Activated gamma-delta T cell treated with Interleukin-2 at 50 U/mL for 16 hours (primary cell): ENCODE measurements at places on chromosomes 1 and 21.

DNA sequence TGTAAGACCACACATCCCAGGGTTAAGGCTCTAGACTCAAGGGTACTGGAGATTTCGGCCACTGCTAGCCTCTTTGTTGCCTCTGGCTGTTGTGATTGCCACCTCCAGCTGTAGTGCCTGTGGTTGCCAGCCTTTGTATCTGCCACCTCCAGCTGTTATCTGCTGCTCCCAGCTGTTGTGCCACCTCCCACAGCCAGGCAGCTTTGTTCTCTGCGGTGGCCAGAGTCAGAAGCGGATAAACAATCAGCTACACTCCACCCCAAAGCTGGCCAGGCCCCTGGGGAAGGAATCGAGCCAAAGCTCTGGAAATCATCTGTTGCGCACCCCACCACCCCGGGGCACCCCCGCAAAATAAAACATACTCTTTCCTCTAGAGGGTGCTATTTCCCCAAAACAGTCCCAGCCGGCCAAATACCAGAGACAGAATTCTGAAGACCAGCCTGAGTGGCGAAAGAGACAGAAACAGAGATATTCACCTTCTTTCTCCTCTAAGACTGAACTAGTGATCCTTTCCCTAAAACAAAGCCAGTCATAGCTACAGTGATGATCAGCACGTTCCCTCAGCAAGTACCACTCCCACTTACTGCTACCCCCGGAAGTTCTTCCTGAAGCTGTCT is 14.8 kb upstream of the PIGM start:
- peak; percentile 32 for DNase-seq

GRCh38 chr1:40092706-40093639 is 4.1 kb downstream of the PPT1 start:
- DNase-seq, result no peak

- peak; percentile 43 for DNase-seq
Observed at GRCh38 chr1:22104865-22105437, 37.9 kb downstream of the WNT4 start.

- no peak for DNase-seq
Observed at GRCh38 chr1:237211031-237211430, 169.0 kb downstream of the RYR2 start.

DNA sequence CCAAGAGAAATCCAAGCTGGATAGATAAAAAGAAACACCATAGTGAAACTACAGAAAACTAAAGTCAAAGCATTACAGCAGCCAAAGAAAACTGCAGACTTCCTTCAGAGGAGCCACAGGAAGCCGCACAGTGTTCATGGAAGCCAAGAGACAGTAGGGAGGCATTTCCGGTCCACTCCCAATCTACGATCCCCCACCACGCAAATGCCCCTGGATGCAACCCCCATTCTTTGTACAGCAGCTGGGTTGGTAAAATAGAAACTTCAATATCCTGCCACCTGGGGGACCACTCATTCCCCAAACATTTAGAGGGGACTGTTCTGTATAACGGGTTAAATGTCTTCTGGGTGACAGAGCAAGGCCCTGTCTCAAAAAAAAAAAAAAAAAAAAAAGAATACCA is 43.9 kb upstream of the TSPEAR start:
- no peak for DNase-seq

DNA sequence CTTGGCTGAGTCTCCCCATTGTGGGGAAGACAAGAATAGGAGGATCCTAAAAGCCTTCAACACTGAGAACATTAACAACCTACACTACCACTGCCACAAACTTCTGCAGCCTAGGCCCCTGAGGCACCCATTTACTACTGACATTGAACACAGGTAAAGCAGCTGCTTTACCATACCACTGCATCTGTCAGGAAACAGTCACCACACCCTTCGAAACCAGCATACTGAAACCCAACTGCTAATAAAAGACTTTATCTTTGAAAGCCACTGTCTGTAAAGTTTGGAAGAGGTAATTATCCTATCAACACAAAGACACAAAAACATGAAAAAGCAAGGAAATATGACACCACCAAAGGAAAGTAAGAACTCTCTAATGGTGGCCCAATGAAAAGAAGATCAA is 7.4 kb downstream of the IFNAR1 start:
- no peak for DNase-seq

DNA sequence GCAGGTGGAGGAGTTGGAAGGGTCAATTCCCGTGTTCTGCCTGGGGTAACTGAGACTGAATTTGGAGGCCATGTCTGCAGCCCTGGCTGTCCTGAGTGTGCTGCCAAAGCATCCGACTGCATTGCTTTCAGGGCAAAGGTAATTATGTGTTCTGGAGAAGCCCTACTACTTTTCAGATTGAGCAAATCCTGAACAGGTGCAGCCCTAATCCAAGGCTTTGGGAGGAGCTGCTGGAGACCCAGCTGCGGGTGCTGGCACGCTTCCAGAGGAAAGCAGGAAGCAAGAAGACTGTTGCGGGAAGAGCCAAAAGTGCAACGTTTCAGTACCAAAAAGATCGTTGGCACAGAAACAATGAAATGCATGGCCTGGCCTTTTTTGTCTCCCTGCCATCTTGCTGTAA is 73.7 kb upstream of the NRIP1 start:
- DNase-seq, result no peak

DNA sequence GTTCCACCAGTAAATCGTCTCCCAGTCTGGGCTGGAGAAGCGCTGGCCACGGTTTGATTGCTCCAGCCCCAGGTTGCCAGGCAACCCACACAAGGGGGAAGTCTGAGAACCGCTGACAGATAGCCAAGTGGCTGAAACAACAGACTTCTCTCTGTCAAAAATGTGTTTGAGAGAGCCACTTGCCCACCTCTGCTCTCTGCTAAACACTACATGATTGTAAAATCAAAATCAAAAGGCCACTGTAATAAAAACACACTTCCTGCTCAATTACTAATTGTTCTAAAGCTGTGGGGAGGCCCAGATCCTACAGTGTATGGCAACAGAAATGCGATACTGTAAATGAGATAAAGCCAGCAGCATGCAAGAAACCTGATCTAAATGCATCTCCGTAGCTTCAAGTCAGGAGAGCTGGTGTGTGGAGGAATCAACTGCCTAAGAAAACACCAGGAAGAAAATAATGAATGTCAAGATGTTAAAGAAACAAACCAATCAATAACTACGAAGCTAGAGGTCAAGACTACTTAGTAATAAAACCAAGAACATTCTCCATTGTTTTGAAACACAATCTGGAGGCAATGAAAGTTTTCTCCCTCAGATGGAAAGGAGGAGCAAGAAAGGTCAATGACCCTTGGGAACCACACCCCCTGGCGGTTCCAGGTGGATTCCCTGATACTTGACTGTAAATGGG is 121.2 kb downstream of the SLC45A1 start:
- no peak for DNase-seq

GRCh38 chr1:11281518-11282331 is 8.7 kb downstream of the UBIAD1 start:
- no peak for DNase-seq

- no peak for DNase-seq
Observed at GRCh38 chr1:19426294-19427086, 58.8 kb downstream of the CAPZB start.

DNA sequence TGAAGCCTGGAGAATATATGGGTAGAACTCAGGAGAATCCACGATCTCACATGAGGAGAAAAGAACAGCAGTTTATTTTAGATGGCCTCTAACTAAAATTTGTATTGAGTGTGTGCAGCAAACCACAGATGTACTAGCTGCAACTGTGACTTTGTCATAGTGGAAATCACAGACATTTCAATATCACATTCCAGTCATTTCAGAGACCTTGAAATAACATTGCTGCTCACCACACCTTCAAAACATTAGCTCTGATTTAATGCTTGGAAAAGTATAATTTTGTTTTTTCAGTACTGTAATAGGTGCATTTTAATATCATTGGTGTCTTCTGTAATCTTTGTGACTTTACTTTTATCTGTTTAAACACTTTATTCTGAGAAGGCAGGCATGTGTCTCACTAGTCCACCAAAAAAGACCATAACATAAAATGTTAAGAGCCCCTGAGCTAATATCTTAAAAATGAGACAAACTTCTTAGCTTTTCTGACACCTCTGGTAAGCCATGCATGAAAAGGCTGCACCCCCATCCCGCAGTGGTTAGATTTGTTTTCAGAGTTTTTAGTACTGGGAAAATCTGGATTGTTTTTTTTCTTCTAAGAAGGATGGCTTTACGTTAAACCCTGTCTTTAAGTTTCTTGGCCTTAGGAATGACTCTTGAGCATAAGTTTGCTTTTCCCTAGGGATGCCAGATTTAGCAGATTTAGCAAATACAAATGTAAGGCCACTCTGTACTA is 30.1 kb downstream of the KCNJ15 start:
- DNase-seq, result no peak
